WTC11 (cell line): ENCODE measurements at places on chromosomes 7 and 10.

DNA sequence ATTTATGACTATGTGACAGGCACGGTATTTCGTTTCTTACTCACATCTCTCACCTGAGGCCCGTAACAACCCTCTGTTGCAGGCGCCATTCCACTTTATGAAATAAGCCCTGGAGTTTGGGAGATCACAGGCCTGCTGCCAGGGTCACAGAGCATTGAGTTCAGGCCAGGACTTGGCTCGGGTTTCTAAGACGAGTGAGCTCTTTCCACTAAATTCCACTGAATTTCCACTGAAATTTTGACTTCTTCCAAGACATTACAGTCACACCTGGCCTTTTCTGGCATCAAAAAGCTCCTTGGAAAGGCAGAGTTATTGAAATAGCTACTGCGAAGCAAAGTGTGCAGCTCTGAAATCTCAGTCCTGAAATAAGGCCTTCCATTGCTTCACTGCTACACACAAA, 282.8 kb upstream of the MGMT start:
- DNase-seq = no peak

DNA sequence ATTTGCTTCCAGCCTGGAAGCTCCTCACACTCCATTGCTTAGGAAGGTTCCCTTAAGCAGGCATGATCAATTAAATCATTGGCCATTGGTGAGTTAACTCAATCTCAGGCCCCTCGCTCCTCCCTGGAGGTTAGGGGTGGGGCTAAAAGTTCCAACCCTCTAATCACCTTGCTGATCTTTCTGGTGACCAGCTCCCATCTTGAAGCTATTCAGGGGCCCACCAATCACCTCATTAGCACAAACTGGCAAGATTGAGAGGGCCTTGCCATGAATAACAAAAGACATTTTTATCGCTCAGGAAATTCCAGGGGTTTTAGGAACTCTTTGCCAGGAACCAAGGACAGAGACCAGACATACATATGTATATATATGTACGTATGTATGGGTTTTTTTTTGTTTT, 58.4 kb downstream of the AGK start:
- peak; percentile 37 for DNase-seq

DNA sequence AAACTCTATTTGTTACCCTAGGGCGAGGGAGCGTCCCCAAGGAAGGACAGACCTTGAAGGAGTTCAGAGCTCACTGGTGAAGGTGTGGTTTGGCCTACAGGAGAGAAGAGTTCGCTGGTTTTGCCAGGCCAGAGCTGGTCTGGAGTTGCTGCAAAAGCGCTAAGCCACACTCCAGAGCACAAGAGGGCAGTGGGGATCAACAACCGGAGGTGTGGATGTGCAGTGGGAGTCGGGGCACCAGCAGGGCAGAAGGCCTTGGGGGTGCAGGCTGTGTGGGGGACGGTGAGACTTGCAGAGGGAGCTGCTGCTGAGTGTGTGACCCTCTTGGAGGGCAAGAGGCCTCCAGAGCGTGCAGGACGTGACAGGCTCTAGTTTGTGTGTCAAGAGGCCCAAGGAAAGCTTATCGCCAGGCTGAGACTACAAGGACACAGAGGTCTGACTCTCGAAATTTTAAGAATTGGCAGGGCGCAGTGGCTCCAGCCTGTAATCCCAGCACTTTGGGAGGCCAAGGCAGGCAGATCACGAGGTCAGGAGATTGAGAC, 14.3 kb upstream of the CUL1 start:
- peak; percentile 22 for DNase-seq

DNA sequence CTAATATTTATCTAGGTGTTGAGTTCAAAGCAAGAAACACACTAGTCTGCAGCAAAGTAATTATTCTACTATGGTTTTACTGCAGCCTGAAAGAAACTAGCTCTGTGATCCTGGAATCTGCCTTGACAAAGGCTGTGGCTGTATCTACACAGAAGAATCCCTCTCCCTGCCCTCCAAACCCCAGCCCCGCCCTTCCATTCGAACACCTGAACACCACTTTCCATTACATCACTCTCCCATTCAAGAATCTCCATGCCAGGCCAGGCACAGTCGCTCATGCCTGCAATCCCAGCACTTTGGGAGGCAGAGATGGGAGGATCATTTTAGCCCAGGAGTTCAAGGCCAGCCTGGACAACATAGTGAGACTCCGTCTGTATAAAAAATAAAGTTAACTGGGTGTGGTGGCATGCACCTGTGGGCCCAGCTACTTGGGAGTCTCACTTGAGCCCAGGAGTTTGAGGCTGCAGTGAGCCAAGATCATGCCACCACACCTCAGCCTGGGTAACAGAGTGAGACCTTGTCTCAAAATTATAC, 23.3 kb downstream of the LRRC20 start:
- no peak for DNase-seq

DNA sequence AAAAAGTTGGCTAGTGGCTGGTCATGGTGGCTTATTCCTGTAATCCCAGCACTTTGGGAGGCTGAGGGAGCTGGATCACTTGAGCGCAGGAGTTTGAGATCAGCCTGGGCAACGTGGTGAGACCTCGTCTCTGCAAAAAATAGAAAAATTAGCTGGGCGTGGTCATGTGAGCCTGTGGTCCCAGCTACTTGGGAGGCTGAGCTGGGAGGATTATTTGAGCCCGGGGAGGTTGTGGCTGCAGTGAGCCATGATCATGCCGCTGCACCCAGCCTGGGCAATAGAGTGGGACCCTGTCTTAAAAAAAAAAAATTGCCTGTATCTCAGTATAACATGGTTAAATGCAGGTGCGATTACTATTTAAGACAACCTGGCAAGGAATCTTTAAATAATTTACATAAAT, 61.0 kb downstream of the ADD3 start:
- DNase-seq = no peak

- no peak for DNase-seq
These were observed 76.3 kb upstream of the CUX1 start for GRCh38 chr7:101740981-101741725.

GRCh38 chr7:108794466-108794865, 224.8 kb downstream of the DNAJB9 start:
- no peak for DNase-seq

- DNase-seq = no peak
These were observed 30.5 kb upstream of the GNAT3 start for GRCh38 chr7:80542398-80542797.

DNA sequence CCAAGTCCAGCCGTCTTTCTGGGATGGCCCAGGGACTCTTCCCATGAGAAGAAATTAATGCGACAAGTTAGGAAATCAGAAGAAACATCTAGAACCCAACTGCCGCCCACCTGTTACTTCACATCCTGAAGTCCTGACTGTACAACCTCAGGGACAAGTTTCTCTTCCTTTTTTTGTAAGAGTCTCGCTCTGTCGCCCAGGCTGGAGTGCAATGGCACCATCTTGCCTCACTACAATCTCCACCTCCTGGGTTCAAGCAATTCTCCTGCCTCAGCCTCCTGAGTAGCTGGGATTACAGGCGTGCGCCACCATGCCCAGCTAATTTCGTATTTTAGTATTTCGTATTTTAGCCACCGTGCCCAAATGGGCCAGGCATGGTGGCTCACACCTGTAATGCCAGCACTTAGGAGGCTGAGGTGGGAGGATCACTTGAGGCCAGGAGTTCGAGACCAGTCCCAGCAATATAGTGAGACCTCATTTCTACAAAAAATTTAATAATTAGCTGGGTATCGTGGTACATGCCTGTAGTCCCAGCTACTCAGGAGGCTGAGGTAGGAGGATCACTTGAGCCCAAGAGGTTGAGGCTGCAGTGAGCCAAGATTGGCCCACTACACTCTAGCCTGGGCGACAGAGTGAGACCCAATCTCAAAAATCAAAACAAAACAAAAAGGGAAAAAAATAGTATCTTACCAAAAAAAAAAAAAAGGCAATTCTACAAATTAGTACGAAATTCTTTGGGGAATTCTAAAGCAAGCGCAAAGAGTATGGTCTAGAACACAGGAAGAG, 20.8 kb downstream of the LAT2 start:
- no peak for DNase-seq

GRCh38 chr7:18792871-18793595, 297.5 kb downstream of the HDAC9 start:
- no peak for DNase-seq

DNA sequence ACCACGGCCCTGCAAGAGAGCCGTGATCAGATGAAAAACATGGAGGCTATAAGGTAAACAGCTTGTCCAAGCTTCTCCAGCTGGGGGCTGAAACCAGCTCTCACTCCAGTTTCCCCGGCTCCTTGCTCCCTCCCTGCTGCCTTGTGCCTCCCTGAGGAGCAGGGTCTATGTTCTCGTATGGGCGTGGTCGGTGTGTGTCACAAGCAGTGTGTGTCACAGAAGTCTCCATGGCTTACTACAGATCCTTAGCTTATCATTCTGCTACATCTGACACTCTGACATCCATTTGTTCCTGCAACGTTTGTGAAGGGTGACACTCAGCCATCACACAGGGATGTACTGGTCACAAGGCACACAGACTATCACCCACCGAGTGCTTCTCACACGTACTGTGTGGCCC, 54.6 kb downstream of the CSGALNACT2 start:
- no peak for DNase-seq

DNA sequence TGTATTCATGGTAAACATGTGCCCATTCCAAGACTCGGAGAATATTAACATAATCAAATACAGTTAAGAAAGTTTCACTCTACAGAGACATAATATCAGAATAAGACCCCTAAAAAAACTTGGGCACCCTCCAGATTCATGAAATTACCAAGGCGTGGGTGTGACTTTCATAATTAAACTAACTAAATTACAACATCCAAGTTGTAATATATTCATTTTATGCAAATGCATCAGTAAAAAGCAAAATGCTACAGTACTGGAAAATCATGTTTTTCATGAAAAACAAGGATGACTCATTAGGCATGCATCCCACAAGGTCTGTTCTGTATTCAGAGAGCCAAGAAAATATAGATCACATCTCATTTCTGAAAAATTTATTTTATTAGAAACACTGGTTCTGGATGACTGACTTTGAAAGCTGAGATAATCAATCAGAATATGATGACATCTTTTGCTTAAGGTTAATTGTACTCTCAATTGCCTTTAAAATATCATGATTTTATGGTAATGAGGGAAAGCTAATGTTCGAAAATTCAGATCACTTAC, 248.8 kb upstream of the SMIM30 start:
- no peak for DNase-seq
